ENCODE measurements at places on chromosomes 2 and 18.

DNA sequence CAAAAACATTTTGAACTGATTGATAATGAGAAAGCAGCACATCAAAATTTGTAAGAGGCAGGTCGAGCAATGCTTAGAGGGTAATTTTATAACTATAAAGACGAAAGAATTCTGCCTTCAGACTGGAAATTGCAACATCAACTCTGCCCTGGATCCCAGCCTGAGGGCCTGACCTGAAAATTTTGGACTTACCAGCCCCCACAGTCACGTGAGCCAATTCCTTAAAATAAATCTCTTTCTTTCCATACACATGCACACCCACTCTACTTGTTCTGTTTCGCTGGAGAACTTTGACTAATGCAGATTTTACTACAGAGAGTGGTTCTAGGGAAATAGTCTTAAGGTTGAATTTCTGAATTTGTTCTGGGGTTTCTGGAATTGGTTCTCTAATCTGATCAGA lies 14.6 kb upstream of the ACOXL start:
- no peak for DNase-seq

- DNase-seq = no peak
These were observed 55.2 kb downstream of the TMEM17 start for GRCh38 chr2:62450716-62451191.

DNA sequence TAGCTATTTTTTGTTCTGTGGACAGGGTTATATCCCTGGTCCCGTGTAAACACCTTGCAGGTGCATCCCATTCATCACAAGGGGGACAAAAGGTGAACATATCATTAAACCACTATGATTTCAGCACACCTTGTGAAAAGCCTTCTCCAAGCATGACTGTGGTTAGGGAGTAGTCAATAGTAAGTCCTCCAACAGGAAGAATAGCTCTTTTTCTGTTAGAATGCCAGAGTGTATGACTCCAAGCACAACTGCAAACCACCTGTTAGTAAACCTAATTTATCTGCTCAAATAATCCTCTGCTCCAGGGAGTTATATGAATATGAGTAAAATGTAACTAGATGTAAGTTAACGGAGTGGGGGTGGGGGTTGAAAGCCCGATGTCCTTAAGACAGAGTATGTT lies 240.5 kb downstream of the AGPS start:
- DNase-seq = no peak

- no peak for DNase-seq
These were observed 437.2 kb upstream of the ID2 start for GRCh38 chr2:8244639-8245038.

- no peak for DNase-seq
These were observed 254.8 kb downstream of the MYCN start for GRCh38 chr2:16194931-16195680.

DNA sequence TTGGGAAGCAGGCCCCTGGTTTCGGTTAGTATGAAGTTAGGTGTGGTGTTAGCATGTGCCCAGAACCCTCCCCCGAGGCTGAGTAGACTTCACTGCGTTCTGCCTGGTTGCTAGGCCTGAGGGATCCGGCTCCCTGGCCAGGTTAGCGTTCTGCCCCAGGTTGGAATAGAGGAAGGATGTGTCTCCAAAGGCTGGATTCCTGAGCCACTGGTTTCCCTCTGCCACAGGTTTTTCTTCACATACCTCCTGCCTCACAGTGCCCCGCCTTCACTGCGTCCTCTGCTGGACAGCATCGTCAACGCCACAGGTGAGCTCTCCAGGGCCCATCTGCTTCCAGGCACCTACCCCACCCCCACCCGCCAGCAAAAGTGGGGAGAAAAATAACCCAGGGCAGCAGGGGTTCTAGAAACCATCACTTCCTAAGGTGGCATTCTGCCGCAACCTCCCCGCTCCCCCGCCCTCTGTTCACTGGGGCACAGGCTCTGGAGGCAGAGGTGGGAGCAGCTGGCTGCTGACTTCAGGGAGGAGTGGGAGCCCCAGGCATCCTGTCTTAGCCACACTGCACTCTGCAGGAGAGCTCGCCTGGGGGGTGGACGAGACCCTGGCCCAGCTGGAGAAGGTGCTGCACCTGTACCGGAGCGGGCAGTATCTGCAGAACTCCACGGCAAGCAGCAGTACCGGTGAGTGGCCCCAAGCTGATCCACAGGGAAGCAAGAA lies 7.1 kb downstream of the PKDCC start:
- DNase-seq = no peak

DNA sequence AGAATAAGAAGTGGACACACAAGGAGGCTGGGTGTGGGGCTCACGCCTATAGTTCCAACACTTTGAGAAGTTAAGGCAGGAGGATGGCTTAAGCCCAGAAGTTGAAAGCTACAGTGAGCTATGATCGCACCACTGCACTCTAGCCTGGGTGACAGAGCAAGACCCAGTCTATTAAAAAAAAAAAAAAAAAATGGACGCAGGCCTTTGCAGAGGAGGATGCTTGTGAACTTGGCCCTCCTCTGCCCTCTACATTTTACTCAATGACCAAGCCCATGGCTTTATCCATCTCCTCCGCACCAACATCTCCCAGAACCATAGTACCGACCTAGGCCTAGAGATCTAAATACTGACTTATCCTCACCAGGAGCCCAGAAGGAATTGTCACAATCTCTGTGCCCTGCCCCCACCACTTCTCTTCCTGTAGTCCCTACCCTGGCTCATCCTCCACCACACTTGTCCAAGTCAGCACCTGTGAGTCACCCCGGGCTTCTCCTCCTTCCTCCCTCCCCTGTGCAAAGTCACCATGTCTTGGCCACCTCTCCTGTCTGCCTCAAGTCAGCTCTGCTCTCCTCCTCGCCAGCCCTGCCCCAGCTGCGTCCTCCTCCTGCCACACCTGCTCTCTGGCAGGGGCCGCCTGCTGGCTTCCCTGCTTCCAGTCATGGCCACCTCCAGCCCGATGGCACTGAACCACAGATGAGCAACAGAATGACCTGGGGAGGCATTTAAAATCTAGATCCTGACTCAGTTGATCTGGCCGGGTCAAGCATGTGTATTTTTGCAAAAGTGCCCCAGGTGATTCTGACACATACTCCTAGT lies 35.8 kb upstream of the ASPRV1 start:
- DNase-seq = no peak

- peak; percentile 80 for DNase-seq
These were observed 175.6 kb downstream of the PRKCE start for GRCh38 chr2:45826884-45827635.

- DNase-seq = no peak
These were observed 92.1 kb downstream of the PTGR3 start for GRCh38 chr18:75116809-75117208.

- DNase-seq = peak; percentile 2
These were observed 296.5 kb upstream of the GYPC start for GRCh38 chr2:126359494-126359893.

GRCh38 chr18:76188097-76188496 lies 306.9 kb downstream of the ZNF516 start:
- DNase-seq = no peak

GRCh38 chr18:9826685-9827084 lies 59.1 kb upstream of the TXNDC2 start:
- DNase-seq = no peak

- no peak for DNase-seq
These were observed 203.0 kb upstream of the REV1 start for GRCh38 chr2:99692785-99693184.

- DNase-seq = no peak
These were observed 17.5 kb downstream of the RAB27B start for GRCh38 chr18:54845787-54846186.

GRCh38 chr2:205427112-205427511 lies 255.2 kb upstream of the NRP2 start:
- DNase-seq = no peak

- DNase-seq = no peak
These were observed 676.3 kb downstream of the IRS1 start for GRCh38 chr2:226123300-226123699.

DNA sequence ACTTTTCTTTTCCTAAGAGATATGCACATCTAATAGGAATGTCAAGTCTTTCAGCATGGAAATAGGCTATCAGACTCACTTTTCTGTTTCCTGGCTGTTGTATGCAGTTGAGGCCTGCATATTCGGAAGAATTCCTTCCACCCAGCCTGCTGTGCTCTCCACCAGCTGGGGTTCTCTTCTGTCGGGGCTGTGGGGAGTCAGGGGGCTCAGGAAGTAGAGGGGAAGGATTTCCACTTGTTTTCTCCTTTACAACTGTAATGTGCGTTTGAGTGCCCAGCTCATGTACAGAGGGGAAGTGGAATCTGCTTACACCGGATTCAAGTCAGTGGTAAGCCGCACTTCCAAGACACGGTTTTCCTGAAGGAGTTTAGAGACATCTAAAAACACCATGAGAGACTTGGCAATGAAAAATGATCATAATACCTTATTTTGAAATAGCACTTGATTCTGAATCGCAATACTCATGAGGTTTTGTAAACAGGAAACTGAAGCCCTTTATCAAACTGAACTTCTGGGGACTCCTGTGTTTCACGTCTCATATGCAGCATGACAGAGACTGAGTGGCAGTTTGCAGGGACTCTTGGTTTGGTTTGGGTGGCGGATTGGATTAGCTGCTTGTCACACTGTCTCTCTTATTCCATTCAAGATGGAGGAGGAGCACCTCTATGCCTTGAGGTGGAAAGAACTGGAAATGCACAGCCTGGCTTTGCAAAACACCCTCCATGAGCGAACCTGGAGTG lies 90.4 kb downstream of the MTCL1 start:
- no peak for DNase-seq

DNA sequence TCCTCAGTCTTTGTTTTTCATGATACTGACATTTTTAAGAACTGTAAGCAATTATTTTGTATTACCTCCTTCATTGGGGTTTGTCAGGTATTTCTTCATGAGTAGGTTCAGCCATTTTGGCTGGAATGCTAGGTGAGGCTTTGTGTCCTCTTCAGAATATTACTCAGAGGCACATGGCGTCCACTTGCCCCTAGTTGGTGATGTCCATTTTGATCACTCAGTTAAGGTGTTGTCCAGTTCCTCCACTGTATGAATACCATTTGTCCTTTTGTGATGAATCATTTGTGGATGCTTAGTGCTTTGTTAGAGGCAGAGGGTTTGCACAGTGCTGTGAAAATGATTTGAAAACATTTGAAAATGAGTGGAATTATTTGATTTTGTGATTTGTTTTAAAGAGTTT lies 4.7 kb downstream of the IL1RL2 start:
- no peak for DNase-seq

DNA sequence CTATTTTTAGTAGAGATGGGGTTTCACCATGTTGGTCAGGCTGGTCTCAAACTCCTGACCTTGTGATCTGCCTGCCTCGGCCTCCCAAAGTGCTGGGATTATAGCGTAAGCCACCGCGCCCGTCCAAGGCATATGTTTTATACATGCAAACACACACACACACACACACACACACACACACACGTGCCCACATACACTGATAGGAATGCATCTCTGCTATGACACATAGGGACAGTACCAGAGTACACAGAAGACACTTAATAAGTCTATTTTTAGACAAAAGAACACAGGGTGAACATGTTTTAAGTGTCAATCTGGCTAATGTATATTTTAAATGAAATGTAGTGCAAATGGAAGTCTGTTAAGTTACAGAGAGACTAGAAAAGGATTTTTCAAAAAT lies 10.7 kb upstream of the RNF103 start:
- DNase-seq = no peak

- no peak for DNase-seq
These were observed 45.6 kb downstream of the INPP4A start for GRCh38 chr2:98489971-98490962.

GRCh38 chr2:1758171-1758570 lies 13.9 kb upstream of the PXDN start:
- DNase-seq = no peak

DNA sequence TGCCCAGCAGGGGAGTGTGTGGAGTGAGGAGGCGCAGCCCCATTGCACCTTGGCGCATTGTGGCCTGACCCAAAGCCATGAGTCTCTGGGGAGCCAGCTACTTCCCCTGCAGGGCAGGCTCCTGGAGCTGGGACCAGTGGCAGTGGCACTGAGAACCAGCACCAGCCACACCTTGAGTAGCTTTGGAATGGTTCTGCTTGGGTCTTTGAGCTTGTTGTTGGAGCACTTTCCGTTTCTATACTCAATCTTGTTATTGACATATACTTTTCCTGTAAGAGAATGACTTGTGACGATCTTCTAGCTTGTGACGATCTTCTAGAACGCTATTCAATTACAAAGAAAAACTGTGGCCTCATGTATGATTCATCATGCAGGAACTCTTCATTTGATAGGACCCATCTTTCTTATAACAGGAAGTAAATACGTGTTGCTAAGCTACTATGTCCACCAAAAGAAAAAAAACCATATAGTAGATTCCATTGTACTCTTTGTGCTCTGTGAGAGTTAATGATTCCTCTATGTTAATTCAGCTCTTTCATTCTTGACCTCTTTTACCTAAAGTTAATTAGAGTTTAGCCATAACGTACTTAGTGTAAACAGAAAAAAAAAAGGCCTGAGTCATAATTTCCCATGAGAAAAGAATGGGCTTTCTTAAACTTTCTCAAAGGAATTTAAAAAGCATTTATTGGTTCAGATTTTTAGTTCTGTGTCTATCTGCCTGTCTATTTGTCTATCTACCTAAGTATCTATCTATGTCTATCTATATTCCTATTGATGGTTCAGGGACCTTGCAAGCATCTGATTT lies 113.1 kb downstream of the GATA6 start:
- no peak for DNase-seq

DNA sequence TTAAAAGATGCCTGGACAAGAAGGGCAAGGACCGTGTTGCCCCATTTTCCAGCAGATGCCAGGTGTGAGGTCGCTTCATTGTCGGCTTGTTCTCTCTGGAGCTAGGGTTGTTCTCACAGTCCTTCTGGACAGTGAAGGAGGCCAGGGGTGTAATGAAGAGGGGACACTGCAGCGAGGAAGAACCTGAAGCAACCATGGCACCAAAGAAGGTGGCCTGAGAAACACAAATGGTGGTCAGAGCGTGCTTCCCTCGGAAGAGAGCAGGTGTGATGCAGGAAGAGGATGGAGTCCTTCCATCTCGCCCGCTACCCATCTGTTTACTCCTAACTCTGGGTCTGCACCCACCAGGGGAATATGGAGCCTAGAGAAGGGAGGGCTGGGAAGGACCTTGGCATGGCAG lies 50.3 kb upstream of the TWIST2 start:
- no peak for DNase-seq

- no peak for DNase-seq
These were observed 21.6 kb downstream of the KCNG2 start for GRCh38 chr18:79819064-79819967.

DNA sequence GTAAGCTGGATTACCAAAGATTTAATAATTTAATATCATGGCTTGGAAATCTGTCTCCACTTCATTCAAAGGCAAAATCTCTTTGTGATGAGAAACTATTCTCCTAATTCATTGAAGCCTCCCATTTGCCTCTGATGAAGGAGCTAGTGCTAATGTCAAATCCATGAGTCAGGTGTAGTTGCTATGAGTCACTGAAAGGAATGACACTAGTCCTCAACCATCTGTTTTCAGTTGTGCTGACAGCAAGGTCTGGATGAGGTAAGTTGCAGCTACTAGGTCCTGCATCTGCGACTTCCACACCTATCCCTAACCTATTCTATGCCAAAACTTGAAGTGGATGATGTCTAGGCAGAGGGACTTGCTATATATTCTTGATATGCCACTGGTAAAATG lies 324.0 kb upstream of the UBE2E3 start:
- no peak for DNase-seq

GRCh38 chr2:152089238-152089637 lies 9.6 kb downstream of the CACNB4 start:
- no peak for DNase-seq
